ENCODE measurements at places on chromosomes 7 and 10.

GRCh38 chr10:114541081-114541796 lies 116.8 kb downstream of the ABLIM1 start:
- peak; percentile 36 for DNase-seq

GRCh38 chr7:24971333-24972165 lies 8.4 kb downstream of the OSBPL3 start:
- no peak for DNase-seq

DNA sequence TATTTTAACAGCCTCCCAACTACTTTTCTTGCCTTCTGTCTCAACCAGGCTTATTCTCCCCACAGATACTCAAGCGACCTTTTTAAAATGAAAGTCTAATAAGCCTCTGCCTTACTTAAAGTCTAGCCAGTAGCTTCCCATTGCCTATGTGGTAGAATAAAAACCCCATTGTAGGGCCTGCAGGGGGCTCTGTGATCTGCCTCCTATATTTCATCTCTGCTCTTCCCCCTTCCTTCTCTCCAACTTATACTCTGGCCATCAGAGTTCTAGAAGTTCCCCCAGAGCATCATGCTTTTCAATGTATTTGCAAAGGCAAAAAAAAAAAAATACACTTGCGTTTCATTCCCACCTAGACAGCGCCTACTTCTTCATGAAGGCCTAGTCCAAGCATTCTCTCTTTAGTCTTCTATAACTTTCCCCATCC lies 167.7 kb upstream of the ADO start:
- DNase-seq = no peak

GRCh38 chr10:50044941-50045664 lies 22.7 kb upstream of the WASHC2A start:
- no peak for DNase-seq

DNA sequence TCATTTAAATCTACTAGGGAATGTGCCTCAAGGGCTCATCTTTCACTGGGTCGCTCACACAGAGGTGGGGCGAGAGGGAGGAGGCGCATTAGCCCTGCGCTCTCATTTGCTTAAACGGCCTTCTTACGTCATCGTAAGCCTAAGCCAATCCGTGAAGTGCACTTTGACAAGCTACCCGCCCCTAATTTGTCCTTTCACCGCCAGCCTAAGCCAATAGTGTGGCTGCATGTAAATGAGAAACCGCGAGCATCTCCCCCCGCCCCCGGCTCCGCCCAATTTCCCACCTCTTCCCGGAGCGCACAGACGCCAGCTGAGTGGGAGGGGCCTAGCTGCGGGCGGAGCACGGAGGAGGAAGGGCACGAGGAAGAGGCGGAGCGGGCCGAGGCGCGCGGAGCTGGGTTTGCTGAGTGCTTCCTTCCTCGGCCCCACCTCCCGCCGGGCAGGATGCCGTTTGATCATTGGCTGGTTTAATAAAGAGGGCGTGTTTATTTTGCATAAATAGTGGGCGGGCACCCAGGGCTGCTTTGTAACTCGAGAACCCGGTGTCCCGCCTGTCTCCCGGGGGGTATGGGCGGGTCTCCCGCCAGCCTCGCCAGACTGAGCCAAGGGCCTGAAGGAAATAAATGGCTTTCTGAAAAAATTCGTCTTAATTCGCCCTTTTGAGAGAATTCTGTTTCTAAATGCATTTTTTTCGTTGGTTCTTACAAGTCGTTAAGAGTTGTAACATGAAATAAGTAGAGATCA lies 289.6 kb upstream of the NFE2L3 start:
- peak; percentile 86 for DNase-seq

- DNase-seq = no peak
Observed at GRCh38 chr7:99679400-99680191, at the start of gene CYP3A5. Gene CYP3A5 (minus strand): TSS chr7:99679996. CDS start chr7:99679896, 100 bp downstream.

DNA sequence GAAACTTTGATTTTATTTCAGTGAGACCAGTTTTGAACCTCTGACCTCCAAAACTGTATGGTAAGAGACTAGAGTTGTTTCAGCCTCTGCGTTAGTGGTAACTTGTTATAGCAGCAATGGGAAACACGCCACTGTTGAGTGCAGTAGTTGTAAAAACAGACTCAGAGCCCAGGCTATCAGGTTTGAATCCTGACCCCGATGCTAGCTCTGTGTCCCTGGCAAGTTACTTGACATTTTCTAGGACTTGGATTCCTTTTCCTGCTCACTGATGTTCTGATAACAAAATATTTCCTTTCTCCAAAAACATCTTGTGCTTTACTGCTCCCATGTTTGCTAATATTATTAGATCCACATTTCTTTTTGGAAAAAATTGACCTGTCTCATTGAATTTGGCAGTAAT lies 131.0 kb downstream of the PLXDC2 start:
- no peak for DNase-seq

DNA sequence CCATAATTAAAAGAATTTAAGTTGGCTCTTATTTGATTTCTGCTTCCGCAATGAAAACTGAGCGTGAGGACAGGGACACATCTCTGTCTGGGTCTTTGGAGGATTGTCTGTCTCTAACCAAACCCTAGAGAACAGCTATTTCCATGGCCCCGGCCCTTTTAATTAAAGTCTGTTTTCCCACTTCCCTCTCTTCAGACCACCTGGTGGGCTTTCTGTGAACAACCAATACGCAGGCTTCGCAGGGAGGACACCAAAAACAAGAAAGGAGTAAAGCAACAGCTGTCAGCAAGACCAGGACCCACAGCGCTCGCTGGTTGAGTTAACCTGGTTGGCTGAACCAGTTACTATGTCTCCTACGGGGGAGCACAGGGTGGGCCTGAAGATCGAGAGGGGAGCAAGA lies 217.1 kb upstream of the FRMD4A start:
- no peak for DNase-seq

- no peak for DNase-seq
Observed at GRCh38 chr7:1431226-1431625, 28.0 kb downstream of the MICALL2 start.

- DNase-seq = no peak
Observed at GRCh38 chr7:130734815-130735716, 1.1 kb upstream of the KLF14 start.

DNA sequence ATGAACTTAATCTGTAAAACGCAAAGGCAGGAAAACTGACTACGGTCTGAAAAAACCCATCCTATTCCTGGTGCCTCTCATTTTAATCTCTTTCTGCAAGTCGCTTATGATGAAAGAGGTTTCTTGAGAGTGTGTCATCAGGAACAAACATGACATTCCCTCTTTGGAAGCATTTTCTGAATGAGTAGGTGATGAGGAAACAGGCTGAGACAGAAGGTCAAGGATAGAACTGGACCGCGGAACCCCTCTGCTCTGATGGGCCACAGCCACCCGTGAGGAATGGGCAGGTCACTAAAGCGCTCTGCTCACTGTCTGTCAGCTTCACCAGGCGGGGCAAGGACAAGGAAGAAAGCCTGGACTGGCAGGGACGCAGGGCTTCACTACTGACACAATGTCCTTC lies 28.6 kb downstream of the BEND7 start:
- no peak for DNase-seq

DNA sequence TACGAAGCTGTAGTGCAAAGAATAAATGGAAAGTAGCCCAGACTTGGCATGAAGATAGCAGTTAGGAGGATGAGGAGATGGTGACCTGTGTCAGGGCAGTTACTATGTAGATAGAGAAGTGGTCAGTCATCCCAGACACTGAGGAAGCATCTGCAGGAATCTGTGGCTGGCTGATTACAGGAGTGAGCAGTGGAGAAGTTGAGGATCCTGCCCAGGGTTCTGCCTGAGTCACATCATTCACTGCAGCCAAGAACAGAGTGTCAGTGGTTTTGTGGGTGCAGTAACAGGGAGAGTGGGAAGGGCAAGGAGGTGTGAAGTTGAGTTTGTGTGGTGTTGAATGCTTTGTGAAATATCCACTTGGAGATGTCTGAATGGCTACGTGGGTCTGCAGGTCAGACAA lies 676.4 kb upstream of the NRP1 start:
- no peak for DNase-seq

GRCh38 chr10:5498791-5499492 lies 428 bp downstream of the CALML5 start:
- DNase-seq = no peak

GRCh38 chr7:82395147-82395546 lies 48.4 kb downstream of the CACNA2D1 start:
- no peak for DNase-seq

- no peak for DNase-seq
Observed at GRCh38 chr10:124849111-124849773, 47.6 kb downstream of the ABRAXAS2 start.

DNA sequence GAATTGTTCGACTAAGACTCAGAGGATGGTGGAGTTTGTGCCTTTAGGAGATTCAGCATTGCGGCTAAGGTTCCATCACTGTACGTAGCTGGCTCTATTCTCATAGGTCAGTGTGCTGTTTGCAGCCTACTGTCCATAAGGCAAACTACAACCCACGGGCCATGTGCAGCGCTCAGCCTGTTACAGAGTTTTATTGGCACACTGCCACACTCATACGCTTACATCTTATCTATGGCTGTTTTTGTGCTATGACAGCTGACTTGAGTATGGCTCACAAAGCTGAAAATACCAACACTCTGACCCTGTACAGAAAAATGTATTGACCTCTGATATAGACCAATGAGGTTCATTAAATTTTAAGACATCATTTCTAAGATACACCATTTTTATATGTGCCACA lies 114.5 kb downstream of the ARID5B start:
- no peak for DNase-seq

- no peak for DNase-seq
Observed at GRCh38 chr7:69847921-69848612, 249.8 kb downstream of the AUTS2 start.

GRCh38 chr7:3897430-3898372 lies 596.6 kb downstream of the SDK1 start:
- DNase-seq = peak; percentile 18

- DNase-seq = no peak
Observed at GRCh38 chr7:108415821-108416536, 40.3 kb downstream of the NRCAM start.

DNA sequence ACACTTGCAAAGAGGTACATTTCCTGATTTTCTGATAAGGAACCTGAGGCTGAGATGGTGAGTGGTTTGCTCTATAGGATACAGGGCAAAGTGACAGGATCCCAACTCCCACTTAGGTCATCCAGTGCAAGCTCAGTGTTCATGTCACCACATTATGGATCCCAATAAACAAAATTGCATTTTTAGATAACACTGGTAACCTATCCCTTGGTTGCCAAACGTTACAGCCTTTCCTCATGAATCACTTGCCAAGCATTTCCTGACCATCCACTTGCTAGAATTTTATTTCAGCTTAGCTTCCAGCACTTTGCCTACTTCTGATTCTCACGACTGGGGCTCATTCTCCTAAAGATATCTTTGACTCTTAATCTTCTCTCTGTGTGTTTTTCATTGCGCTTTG lies 131.4 kb upstream of the ODAD2 start:
- DNase-seq = no peak

DNA sequence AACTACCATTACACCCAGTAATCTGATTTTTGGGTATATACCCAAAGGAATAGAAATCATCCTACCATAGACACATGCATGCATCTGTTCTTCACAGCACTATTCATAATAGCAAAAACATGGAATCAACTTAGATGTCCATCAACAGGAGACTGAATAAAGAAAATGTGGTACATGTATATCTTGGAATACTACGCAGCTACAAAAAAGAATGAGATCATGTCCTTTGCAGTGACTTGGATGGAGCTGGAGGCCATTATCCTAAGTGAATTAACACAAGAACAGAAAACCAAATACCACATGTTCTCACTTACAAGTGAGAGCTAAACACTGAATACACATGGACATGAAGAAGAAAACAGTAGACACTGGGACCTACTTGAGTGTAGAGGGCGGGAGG lies 254.9 kb downstream of the CACNA2D1 start:
- no peak for DNase-seq

DNA sequence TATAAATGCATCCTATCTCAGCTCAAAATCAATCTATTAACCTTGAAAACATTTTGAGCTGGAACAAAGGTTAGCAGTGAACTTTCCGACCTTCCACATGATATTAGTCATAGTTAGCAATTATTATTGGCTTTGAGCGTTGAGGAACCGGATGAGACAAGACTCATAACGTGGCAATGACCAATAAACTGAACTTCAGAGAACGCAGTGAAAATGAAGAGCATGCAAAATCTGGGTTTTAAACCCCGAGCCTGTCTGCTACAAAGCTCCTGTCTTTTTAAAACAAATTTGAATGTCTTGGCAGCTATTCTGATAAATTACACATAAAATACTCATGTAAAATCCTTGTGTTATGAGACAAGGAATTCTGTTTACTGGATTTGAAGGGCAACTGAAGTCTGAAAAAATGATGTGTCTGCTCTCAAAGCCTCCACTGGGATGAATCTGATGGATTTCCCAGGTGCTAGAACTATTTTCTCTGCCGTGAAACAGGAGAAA lies 74.7 kb upstream of the ITGB1 start:
- DNase-seq = no peak

GRCh38 chr7:14836571-14837189 lies 65.9 kb downstream of the DGKB start:
- no peak for DNase-seq

- peak; percentile 83 for DNase-seq
Observed at GRCh38 chr10:124530215-124530665, 68.6 kb downstream of the LHPP start.

- peak; percentile 10 for DNase-seq
Observed at GRCh38 chr10:68208424-68209042, 23.4 kb downstream of the ATOH7 start.

DNA sequence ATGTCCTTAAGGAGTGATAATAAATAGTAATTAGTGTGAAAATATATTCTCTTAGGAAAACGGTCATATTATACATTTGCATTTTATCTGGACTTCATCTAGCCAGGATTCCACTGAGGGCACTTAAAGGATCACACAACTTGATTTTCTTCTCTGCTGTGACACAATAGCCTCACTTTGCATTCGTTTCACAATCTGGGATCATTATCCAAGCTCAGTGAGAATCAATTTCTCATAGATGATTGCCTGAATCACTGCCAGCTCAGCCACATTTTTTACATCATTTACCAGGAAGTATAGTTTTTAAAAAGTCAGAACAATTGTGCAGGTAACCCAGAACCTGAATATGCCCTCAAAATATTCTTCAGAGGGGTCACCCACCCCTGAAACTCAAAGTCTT lies 68.9 kb downstream of the PTPRZ1 start:
- no peak for DNase-seq

- no peak for DNase-seq
Observed at GRCh38 chr7:149773446-149774236, at the start of gene ZNF467. Gene ZNF467 (minus strand): TSS chr7:149773588. CDS start chr7:149771032, 2,556 bp downstream.

GRCh38 chr7:540579-540978 lies 20.9 kb upstream of the PDGFA start:
- DNase-seq = no peak

Data from hematopoietic multipotent progenitor cell treated with erythropoietin and hydrocortisone succinate and interleukin-3 and kit ligand, for 15 days (in vitro differentiated cells).